ENCODE measurements at places on chromosomes 4 and X.

DNA sequence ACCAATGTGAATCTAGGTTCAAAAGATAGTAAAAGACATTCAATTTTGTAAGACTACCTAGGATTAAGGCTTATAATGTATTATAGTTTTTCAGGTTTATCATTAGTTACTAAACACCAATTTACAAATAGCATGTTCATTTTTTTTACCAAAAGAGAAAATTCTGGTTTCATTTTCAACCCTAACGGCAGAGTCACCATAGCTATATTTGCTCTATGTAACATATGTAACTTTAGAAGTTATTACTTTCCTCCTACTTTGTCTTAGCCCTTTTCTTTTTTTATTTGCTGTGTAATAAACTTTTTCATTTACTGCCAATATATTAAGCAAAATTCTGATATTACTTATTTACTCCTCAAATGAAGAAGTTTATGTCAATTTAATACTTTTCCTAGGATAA is 639.6 kb downstream of the ARAP2 start:
- no peaks in the 10 kb centered on the region for H3K27me3 ChIP-seq
- no peaks in the 10 kb centered on the region for H3K4me1 ChIP-seq
- H3K27ac ChIP-seq, result no peak overlapping the region
- H3K4me3 ChIP-seq, result no peak overlapping the region
- H3K36me3 ChIP-seq, result no peaks in the 10 kb centered on the region
- no peak for DNase-seq

- no peaks in the 10 kb centered on the region for H3K27me3 ChIP-seq
- H3K4me3 ChIP-seq, result no peak overlapping the region
- no peaks in the 10 kb centered on the region for H3K36me3 ChIP-seq
- no peak overlapping the region for H3K27ac ChIP-seq
- no peak for DNase-seq
Observed at GRCh38 chr4:107665001-107665400, 55.0 kb downstream of the PAPSS1 start.

DNA sequence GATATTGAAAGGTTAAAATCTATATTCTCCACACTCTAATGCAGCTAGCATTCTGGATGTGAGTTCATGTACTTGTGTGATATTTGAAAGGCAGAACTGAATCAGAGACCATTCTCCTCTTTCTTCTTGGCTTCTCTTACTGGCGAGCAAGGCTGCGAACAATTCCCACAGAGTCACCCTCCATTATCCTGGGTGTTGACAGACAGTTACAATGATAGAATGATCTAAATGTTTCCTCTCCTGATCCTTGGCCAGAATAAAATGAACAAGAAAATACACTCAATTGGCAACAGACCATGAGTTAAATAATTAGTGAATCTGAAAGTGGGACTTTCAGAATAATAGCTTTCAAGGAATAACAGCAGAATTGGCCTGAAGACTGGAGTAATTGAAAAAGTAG is 342.8 kb downstream of the RAPGEF2 start:
- H3K27me3 ChIP-seq, result no peaks in the 10 kb centered on the region
- no peak for DNase-seq

GRCh38 chr4:8897251-8898167 is 25.9 kb upstream of the HMX1 start:
- no peaks in the 10 kb centered on the region for H3K36me3 ChIP-seq
- DNase-seq, result no peak
- peaks cover 18% of the 10 kb centered on the region for H3K27me3 ChIP-seq
- no peak overlapping the region for H3K27ac ChIP-seq
- no peaks in the 10 kb centered on the region for H3K4me1 ChIP-seq

GRCh38 chr4:126238013-126238412 is 923.3 kb downstream of the FAT4 start:
- no peaks in the 10 kb centered on the region for H3K36me3 ChIP-seq
- H3K27ac ChIP-seq, result no peak overlapping the region
- no peaks in the 10 kb centered on the region for H3K27me3 ChIP-seq
- no peak overlapping the region for H3K4me3 ChIP-seq
- no peak for DNase-seq
- no peaks in the 10 kb centered on the region for H3K4me1 ChIP-seq

- H3K4me1 ChIP-seq, result no peaks in the 10 kb centered on the region
- no peaks in the 10 kb centered on the region for H3K36me3 ChIP-seq
- H3K4me3 ChIP-seq, result no peak overlapping the region
- no peaks in the 10 kb centered on the region for H3K27me3 ChIP-seq
Observed at GRCh38 chrX:22081475-22082092, 49.5 kb downstream of the PHEX start.

- H3K36me3 ChIP-seq, result no peaks in the 10 kb centered on the region
- H3K27ac ChIP-seq, result no peak overlapping the region
- no peak overlapping the region for H3K4me3 ChIP-seq
Observed at GRCh38 chr4:86497980-86498862, 95.9 kb upstream of the PTPN13 start.

- H3K27ac ChIP-seq, result no peak overlapping the region
- no peak for DNase-seq
- no peaks in the 10 kb centered on the region for H3K4me1 ChIP-seq
- H3K36me3 ChIP-seq, result no peaks in the 10 kb centered on the region
- no peak overlapping the region for H3K4me3 ChIP-seq
- H3K27me3 ChIP-seq, result no peaks in the 10 kb centered on the region
Observed at GRCh38 chrX:13790206-13791131, 26.4 kb downstream of the GPM6B start.
